ENCODE measurements at places on chromosomes 4 and X. TPM values are rescaled to one million over a fixed set of nuclear protein-coding genes. Genes with fewer than 3 reads are reported as not detected.

Gene NXF2
- not detected for total RNA-seq

Gene SPIN2A
- total RNA-seq, result 0.13 TPM

Gene MAGED4
- 6.3 TPM for total RNA-seq

Gene MAP3K15
- total RNA-seq, result 2.4 TPM

Gene HAND2
- total RNA-seq, result 0.32 TPM

Gene CXorf49
- not detected for total RNA-seq
